ENCODE measurements at places on chromosomes 16 and 17.

GRCh38 chr16:57742543-57742942, 7.0 kb downstream of the KATNB1 start:
- DNase-seq: no peak

DNA sequence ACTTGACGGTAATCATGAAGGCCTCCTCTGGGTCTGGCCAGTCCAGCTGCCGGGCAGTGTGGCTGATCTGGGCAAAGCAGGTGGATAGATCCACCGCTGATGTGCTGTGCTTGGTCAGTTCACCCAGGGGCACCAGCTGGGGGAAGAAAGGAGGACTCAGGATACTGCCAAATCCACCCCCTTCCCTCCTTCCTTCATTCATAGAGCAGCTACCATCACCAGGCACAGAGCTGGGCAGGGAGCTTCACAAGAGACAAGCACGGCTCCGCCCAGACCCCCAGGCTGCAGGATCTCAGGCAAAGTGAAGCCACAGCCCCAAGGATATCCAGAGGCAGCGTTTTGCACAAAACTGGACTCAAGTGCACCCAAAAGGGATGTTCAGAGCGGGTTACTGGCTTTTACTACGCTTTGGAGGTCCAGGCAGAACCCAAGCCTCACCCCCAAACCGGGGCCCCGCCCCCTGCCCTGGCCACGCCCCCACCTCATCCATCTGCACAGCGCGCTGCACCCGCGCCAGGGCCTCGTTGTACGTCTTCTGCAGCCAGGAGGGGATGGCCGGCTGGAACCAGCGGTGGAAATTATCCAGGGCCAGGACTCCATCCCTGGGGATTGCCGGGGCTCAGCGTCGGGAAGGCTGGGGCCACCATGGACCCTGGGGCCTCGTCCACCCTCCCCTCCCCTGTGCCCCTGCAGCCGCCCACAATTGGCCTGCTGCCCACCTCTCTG, 9.1 kb downstream of the UNC13D start:
- no peak for DNase-seq

GRCh38 chr16:12499032-12499745, 304.5 kb downstream of the CPPED1 start:
- no peak for DNase-seq

GRCh38 chr16:50668368-50669008, 12.6 kb downstream of the SNX20 start:
- DNase-seq: no peak

GRCh38 chr17:29562615-29563014, 4.2 kb downstream of the ABHD15 start:
- DNase-seq: no peak

GRCh38 chr17:5595831-5596230, 11.5 kb upstream of the NLRP1 start:
- no peak for DNase-seq
